ENCODE measurements at places on chromosomes 1 and 21.

DNA sequence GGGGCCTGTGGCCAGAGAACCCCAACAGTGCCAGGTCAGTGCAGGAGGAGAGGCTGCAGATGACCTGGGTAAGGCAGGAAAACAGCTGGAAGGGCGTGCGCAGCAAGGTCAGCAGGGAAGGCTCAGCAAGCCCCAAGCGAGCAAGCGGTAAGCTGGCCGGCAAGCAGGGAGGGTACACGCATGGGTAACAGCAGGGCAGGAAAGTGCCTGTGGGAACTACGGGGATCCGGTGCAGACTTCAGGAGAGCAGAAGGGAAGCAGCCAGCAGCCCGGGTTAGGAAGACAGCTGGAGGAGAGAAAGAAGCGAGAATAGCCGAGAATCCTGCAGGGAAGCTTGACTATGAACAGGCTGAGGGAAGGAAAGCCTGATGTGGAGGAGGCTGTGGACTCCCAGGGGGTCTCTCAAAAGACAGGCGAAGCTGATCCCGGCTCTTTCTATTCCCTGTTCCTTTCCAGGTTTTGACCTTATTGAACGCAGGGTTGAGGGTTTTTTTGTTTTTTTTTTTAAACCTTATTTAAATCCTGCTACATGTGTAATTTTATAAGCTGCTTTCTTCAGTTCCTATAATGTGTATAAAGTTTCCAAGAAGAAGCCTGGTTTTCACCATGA lies 20.9 kb downstream of the UMODL1 start:
- DNase-seq: no peak

- no peak for DNase-seq
Measured at GRCh38 chr21:41501919-41502318, 6.0 kb downstream of the TMPRSS2 start.

GRCh38 chr1:26281091-26281958 lies 1.4 kb downstream of the SH3BGRL3 start:
- DNase-seq: no peak

DNA sequence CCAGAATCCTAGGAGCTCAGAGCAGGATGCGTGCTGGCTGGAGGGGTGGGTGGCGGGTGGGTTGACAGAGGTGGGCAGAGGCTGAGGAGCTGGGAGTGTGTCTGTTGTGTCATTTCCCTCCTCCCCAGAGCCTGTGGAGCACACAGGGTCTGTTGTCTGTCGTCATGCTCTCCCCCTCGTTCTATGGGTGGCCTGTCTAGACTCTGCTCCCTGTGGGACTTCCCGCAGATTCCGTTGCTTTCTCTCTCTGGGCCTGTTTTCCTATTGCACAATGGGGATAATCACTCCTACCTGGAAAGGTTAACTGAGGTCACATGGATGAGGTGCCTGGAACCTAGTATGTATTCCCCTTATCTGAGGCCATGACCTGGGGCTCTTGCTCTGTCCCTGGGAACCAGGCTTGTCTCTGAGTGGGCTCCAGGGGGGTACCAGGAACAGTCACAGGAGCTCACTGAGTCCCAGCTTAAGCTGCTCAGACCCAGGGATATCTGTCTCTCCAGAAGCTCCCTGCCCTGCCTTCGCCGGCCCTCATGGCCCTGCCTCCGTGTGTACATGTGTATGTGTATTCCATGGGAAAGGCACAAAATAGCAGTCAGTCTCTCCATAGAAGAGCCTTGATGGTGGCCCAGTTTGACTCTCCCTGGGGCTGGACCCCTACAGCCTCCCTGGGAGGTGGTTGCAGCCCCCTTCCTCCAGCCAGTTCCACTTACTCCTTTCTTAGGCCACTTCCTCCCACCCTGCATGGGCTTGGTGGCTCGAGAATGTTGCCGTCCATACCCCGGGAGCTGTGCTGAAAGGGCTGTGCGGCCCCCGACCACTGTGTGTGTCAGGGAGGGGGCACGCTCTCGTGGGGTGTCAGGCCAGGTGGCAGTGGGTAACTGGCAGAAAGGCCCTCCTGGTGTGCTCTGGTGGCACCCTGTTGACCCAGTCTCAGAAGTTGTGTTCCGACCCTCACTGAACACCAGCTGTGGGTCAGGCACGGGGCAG lies 17.9 kb downstream of the PTPRF start:
- DNase-seq: no peak

DNA sequence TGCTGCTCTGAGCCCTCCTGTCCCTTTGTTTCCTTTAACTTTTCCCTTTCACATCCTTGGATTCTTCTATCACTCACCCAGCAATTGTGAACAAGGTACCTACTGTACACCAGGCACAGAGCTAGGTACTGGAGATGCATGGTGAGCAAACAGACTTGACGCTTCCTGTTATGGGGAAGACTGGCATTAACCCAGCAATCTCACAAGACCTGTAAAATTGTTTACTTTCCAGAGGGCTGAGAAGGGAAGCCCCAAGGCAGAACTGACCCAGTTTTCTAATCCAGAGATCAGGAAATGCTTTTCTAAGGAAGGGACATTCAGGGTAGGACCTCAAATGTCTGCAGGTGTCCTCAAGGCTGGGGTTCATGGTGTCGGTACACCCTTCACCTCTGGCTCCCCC lies 171.6 kb upstream of the KAZN start:
- no peak for DNase-seq

- no peak for DNase-seq
Measured at GRCh38 chr1:45929257-45929687, 125.9 kb downstream of the MAST2 start.

- no peak for DNase-seq
Measured at GRCh38 chr1:113244112-113244820, 146.0 kb upstream of the MAGI3 start.

DNA sequence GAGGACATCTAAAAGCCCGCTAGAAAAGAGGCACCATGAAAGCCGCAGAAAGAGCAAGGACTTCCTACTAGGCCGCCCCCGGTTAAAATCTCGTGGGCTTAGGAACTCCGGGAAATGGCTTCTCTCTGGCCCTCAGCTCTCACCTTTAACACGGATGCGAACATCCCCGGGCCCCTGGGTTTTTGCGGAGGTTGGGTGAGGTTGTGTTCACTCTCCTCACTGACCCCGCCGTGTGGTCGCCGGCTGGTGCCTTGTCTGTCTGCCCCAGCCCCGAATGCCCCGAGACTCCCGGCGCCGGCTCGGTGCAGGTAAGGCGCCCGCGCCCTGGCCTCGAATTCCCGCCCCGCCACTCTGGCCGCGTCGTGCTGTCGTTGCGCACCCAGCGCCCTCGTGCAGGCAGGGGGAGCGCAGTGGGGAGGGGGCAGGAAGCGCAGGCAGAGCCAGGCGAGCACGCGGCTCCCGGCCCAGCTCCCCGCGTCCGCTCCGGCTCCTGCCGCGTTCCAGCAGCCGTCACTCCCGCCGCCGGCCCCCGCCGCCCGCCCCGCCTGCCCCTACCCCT lies at the start of gene SHISAL2A:
SHISAL2A (plus strand) TSS at position 437 of the 559 bp plus-strand sequence. CDS start 326 bp downstream, outside the sequence.
- DNase-seq: no peak

GRCh38 chr1:213657013-213657412 lies 330.8 kb upstream of the PROX1 start:
- no peak for DNase-seq

GRCh38 chr1:84497631-84498275 lies 8.4 kb upstream of the SPATA1 start:
- no peak for DNase-seq

DNA sequence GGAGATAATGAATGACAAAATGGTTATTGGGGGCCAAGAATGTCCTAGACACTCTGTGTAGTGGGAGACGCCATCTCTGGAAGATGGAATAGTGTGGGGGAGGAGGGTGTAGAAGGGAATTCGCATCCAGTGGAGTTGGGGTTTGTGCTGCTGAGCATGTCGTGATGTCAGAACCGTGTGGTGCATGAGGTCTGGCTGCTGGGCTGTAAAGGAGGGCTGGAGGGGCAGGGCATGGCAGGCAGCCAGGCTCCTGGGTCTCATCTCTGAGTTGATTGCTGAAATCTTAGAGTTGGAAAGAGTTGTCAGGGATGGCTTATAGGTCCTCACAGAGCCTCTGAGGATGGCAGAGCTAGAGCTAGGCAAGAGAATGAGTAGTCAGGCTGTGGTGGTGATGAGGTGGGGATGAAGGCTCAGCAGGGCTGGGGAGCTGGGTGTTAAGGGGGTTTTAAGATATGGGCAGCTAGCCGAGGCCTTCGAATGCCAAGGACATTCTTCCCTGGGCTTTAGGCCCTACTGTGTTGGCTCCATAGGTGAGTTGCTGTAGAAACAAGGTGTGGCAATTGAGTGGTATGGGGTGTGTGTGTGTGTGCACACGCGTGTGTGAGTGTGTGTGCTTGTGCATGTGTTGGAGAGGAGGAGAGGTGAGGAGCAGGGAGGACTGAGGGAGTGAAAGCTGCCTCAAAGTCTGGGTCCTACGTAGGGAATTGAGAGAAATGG lies 1.9 kb downstream of the PPFIA4 start:
- no peak for DNase-seq

GRCh38 chr1:45848714-45849113 lies 45.3 kb downstream of the MAST2 start:
- DNase-seq: no peak

DNA sequence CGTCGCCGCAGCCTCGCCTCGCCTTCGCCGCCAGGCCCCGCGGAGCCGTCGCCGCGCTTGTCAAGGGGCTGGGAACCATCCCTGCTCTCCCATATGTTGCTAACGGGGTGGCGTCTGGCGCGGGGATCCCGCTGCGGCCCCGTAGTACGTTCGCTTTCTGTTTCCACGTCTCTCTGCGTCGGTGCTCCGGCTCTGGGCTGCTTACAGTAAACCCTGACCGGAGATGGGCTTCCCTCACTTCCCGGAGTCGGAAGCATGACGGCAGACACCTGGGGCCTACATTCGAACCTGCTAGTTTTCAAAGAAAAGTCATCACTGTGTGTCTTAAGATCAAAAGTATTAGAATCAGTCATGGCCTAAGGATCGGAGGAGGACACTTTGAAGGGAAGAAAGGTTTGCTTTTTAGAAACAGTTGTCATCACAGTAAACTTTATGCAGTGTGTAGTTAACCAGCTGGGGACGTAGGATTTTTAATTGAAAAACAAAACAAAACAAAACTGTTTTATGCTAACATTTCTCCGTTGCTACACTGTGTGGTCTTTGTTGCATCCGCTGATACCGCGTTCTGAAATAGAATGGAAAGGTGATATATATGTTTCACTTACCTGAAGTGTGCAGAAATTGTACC lies 69.0 kb downstream of the SLC35A3 start:
- peak; percentile 62 for DNase-seq

Measured in stimulated activated CD4-positive, alpha-beta T cell treated with anti-CD3 and anti-CD28 coated beads, TNF-alpha, amount 100 ng/mL, for 48 hours (primary cell).